T-helper 1 cell (primary cell): ENCODE measurements at places on chromosomes 12 and 14.

DNA sequence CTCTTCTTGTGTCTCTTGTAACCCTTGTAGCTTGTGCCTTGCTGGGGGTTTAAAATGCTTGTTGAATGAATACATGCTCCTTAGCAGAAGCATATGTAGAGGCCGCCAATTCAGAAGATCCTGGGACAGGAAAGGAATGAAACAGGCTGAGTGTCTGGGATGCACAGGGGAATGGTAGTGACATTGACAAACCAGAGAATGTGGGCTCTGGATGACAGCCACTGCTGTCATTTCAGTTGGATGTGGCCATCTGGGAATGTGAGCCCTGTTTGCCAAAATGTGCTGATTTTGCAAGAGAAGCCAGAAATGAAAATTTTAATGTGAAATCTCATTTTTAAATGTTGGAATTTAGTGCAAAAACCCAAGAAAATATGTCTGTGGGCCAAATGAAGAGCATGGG is 136.8 kb downstream of the DACT1 start:
- DNase-seq: no peak

DNA sequence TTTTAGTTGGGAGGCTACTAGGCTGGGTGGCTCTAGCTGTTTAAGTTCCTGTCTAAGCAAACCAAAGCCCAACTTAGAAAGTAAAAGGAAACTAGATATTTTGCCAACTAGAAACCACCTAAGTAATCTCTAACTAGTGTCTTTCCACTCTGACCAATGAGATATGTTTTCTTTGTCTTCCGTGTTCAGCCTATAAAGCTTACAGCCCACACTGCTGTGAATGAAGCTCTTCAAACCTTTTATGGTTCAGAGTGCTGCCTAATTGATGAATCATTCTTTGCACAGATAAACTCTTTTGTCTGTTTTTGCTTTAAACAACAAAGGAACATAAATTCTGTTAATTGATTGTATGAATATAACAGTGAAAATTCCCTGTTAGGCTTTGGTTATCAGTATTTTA is 66.1 kb downstream of the FUT8 start:
- no peak for DNase-seq

DNA sequence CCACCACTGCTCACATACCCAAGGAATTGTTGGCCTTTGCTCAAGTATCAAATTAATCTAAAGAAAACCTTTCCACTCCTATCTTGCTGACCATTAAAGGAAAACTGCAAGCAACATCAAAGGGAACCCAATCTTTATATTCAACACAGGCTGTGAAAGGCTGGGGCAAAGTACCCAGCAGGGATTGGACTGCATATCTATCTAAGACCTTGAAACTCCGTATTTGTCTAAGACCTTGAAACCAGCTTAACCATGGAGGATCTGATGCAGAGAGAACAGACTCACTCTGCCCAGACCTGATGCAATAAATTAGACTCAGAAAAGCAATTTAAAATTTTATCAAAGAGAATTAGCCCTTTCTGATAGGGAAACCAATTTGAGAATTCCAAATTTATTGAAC is 102.2 kb downstream of the DIO2 start:
- DNase-seq: no peak

DNA sequence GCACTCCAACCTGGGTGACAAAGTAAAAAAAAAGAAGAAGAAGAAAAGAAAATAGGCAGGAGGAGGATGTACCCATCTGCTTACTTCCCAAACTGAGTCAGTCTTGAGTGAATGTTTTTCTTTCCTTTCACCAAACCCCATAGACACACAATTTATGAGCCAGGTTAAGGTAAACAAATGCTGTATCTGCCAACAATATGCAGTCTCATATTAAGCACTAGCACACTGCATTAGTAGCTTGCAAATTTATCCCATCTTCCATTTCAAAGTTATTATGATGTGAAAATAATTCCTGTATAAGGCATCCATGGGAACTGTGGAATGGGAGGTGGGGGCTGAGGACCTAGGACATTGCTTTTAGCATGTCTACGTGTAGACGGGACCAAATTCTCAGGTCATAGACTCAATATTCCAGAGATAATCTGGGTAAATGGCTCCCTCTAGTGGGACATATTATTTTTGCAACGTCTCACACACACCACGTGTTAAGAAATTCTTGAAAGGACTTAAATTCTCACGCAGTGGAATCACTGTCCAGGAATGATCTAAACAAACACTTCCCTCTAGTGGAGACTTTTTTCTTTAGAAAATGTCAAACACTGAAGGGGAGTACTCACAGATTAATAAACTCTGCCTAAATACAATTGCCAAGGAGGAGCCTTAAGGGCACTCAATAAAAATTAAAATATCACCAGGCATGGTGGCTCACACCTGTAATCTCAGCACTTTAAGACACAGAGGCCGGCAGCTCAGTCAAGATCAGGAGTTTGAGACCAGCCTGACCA is 17.1 kb upstream of the OR10P1 start:
- DNase-seq: no peak

GRCh38 chr12:51048661-51049251 is 629 bp downstream of the LETMD1 start:
- no peak for DNase-seq

GRCh38 chr12:22248121-22248520 is 86.4 kb downstream of the ST8SIA1 start:
- DNase-seq: no peak

GRCh38 chr12:70196811-70197281 is 46.4 kb upstream of the CNOT2 start:
- DNase-seq: no peak

GRCh38 chr12:14994610-14995009 is 21.8 kb downstream of the PDE6H start:
- no peak for DNase-seq

GRCh38 chr14:56933446-56933845 is 123.2 kb upstream of the OTX2 start:
- no peak for DNase-seq

- no peak for DNase-seq
Observed at GRCh38 chr14:48584031-48584430, 908.6 kb upstream of the MDGA2 start.

GRCh38 chr12:39205969-39206368 is 237.0 kb downstream of the KIF21A start:
- no peak for DNase-seq

DNA sequence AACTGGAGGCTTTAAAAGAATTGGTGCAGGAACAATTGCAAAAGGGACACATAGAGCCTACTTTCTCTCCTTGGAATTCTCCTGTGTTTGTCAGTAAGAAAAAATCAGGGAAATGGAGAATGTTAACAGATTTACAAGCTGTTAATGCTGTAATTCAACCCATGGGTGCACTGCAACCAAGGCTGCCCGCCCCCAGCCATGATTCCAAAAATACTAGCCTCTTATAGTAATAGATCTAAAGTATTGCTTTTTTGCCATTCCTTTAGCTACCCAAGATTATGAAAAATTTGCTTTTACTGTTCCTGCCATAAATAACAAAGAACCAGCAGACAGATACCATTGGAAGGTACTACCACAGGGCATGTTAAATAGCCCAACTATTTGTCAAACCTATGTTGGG is 15.3 kb upstream of the OR8S1 start:
- no peak for DNase-seq

DNA sequence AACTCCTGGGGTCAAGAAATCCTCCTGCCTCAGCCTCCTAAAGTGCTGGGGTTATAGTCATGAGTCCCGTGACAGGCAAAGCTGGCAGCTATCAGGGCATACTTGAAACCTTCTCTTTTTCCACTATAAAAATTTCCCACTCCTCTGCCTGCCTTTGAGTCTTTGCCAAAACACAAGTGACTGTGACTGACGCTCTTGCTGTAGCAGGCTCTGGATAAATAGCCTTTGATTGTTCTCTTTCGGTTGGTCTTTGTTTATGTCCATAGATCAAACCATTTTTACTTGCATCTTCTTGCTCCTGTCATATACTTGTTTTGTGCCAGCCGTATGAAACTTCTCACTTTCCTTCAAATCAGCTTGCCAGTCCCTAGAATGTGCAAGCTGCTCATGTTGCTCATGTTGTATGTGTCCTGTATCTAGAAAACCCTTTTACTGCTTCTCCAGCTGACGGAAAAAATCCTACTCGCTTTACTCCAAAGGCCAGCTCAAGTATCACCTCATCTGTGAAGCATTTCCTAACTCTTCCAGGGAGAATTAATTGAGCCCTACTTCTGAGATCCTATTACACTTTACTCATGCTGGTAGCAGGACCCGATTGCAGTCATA is 73.1 kb downstream of the RESF1 start:
- DNase-seq: no peak

GRCh38 chr12:69157023-69157655 is 82.2 kb upstream of the CPSF6 start:
- DNase-seq: peak; percentile 84

GRCh38 chr12:56808954-56809353 is 45.8 kb downstream of the HSD17B6 start:
- no peak for DNase-seq

- DNase-seq: no peak
Observed at GRCh38 chr14:54815016-54815415, 87.6 kb downstream of the GCH1 start.

DNA sequence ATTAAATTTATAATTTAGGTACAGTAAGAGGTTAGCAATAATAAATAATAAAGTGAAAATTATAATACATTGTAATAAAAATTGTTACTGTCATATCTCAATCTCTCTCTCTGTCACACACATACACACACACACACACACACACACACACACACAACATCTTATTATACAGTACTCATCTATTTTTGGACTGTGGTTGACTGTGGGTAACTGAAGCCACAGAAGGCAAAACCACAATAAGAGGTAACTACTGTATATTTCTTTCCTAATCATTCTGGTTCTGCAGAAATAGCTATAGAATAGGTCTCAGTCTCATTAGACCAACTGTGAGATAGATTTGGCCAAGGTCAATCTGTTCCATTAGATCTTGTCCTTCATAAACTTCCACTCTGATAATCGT is 33.1 kb upstream of the PTPRO start:
- no peak for DNase-seq

- DNase-seq: no peak
Observed at GRCh38 chr12:100643246-100643645, 69.8 kb downstream of the GAS2L3 start.

- no peak for DNase-seq
Observed at GRCh38 chr14:90739318-90740068, 76.7 kb downstream of the TTC7B start.

DNA sequence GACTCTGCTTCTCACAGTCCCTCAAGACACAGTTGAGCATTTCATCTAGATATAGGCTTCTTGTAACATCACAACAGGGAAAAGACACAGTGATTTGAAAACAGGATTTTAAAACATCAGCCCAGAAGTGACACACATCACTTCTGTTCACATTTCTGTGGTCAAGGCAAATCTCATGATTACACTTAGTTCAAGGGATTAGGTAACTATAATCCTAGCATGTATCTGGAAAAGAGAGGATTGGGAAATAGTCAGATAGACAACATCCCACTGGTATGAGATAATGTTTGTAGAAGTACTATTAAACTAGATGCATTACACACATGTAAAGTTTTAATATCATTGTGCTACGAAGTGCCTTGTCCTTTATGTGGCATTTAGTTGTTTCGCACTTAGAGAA is 252.6 kb upstream of the PRKD1 start:
- no peak for DNase-seq

DNA sequence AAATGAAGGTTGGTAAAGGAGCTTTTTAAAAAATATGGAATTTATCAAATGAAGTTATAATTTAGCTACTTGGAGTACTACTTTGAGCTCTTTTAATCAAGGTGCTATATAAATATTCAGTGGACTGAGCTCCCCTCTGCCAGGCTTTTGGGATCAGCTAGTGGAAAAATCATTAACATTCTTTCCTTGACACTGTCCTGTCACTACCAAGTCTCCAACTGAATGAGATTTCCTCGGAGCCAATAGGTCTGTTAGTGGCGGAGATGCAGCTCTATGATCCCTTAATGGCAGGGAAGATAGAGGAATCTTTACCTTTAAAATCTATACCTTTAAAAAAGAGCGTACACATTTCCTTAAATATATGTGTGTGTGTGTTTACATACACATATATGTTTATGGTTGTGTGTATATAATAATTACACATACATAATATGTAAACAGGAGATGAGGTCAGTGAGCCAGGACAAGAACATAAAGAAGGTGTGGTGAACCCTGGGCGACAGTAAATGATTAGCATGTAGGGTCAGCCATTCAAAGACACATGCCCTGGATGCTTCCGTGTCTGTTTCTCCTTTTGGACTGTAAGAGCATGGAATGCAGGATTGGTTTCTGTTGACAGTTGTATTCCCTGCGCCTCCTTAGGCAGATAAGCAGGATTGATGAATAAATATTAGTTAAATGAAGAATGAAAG is 47.7 kb upstream of the ATP2A2 start:
- DNase-seq: no peak

DNA sequence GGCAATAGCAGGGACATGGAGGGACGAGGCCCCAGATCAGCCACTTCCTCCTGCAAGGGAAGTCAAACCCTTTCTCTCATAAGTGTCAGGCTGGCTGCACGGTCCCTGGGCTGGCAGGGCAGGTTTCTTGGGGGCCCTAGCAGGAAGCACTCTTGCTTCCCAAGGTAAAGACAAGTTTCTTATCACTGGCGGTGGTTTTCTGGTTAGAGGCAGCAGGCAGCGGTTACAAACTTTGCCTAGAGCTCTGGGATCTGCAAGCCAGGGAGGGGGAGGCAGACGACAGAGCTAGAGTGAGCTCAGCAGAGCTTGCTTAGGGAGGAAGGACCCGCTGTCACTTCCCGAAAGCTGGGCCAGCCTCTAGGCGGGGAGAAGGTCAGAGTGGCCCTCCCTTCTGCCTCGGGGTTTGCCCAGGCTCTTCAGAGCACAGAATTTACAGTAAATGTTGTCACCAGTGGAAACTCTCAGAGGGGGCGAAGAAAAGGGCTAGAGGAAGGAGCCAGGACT is 20.4 kb downstream of the BATF start:
- peak; percentile 63 for DNase-seq

DNA sequence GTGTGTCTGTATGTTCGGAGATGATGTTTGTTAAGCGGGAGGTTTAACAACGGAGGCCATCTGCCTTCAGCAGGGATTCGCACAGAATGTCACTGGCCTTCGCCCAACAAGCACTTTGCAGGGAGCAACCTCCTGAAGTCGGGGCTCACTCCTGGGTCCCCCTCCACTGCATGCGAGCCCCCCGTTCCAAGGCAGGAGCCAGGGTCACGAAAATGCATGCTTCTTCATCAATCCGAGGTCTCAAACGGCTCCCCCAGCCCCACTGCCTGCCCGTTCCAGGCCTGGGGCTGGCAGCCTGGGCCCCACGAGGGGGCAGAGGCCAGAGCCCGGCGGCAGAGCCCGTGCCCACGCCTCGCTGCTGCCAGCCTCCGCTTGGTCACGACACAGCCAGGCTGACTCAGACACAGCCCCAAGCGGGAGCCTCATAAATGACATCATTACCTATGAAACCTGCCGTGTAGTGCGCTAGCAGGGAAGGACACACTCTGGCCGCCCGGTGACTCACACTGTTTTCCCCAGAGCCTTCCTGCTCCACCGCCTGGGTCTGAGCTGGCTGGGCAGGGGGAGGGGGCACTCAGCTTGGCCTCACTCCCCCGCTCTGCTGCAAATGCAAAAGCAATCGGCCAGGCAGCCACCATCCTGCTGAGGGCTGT is 169.5 kb upstream of the RTL1 start:
- no peak for DNase-seq

GRCh38 chr12:121145221-121145620 is 12.5 kb downstream of the P2RX7 start:
- DNase-seq: no peak

- DNase-seq: no peak
Observed at GRCh38 chr12:39946361-39947280, 159.3 kb downstream of the SLC2A13 start.
